ENCODE measurements at places on chromosomes 16 and 17. TPM values are rescaled to one million over a fixed set of nuclear protein-coding genes. Genes with fewer than 3 reads are reported as not detected.

GRCh38 chr16:84461029-84461412 is 43.4 kb downstream of the MEAK7 start:
- DNase-seq = no peak

- no peak for DNase-seq
Observed at GRCh38 chr16:56649820-56650219, 1.9 kb upstream of the MT1B start.

- DNase-seq = no peak
Observed at GRCh38 chr16:9941245-9941644, 241.0 kb downstream of the GRIN2A start.

The MAP3K3 gene
- 25.3 TPM for polyA plus RNA-seq

The MMP28 gene
- polyA plus RNA-seq = 0.33 TPM

The KRTAP4-3 gene
- polyA plus RNA-seq = not detected

All from SK-N-SH (cell line).